ENCODE measurements at places on chromosomes 12 and 14.

- peak; percentile 99 for DNase-seq
Observed at GRCh38 chr12:96434107-96434506, 33.9 kb upstream of the CDK17 start.

GRCh38 chr12:27344760-27345159 is 12.1 kb downstream of the BMAL2 start:
- DNase-seq: no peak

- DNase-seq: peak; percentile 16
Observed at GRCh38 chr12:43099691-43100163, 452.3 kb downstream of the ADAMTS20 start.

GRCh38 chr12:124550123-124551089 is 17.0 kb downstream of the NCOR2 start:
- no peak for DNase-seq

DNA sequence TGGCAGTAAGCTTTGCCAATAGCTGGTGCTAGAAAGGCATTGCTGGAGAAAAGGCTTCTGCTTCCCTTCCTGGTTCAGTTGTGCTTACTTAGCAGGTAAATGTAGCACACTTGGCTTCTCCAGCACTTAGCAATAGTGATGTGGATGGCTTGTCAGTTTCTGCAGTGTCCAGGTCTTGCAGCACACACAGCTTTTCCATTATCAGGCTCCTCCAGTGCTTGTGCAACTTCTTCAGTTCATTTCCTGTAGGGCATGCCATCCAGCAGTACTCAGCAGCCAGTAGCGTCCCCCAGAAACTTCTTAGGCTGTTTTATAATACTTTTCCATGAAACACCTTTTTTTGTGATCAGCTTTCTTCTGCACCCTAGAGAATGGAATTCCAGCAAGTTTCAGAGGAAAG is 154.6 kb downstream of the SLC6A15 start:
- DNase-seq: peak; percentile 73
